ENCODE measurements at places on chromosomes 1 and 21.

DNA sequence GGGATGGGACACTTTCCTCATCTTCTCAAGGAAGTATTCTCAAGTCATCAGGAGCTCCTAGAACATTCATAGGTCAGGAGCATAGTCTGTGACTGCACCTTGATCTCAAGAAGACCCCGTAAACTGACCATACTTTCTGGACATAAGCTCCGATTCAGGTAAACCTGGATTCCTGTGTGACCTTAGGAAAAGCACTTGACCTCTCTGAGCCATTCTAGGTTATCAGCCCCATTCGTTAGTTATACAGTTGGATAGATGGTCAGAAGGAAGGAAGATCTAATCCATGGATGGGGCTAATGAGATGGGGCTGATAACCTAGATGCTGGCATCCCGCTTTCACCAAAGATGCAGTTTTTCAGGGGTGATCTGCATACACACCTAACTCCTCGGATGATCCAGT lies 114.3 kb downstream of the EPHB2 start:
- no peak for DNase-seq

DNA sequence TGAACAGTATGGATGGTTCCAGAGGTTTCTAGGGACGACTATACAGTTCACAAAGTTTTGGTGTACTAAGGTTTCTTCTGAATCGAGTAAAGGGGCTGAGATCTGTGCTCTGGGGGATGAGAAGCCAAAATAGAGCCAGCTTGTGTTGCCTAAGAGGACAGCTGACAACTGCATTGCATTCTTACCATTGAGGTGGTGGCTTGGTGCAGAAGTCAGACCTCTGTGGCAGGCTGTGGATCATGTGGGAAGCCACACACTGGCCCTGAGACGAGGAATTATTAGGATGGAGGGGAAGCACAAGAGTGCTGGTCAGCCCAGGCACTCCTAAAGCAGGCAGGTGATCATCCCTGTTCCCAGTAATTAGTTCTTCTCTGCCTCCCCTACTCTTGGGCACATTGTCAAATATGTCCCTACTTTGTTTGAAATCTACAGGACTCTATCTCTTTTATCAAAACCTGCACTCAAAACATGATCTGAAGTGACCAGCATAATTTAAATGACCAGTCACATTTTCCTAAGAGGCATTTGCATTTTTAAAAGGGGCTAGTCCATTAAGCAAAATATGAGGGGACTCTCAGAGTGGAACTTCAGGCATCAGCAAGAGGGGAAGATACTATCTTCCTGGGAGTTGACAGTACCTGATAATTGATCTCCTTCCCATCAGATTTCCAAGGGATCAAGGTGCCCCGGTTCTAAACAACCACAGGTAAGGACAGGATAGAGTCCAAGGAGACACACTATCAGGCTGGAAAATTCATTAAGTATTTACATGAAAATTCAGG lies at the start of gene FCRLB:
Gene FCRLB (plus strand): TSS at position 589 of the 782 bp plus-strand sequence. CDS start 1,129 bp downstream, outside the sequence.
- no peak for DNase-seq

DNA sequence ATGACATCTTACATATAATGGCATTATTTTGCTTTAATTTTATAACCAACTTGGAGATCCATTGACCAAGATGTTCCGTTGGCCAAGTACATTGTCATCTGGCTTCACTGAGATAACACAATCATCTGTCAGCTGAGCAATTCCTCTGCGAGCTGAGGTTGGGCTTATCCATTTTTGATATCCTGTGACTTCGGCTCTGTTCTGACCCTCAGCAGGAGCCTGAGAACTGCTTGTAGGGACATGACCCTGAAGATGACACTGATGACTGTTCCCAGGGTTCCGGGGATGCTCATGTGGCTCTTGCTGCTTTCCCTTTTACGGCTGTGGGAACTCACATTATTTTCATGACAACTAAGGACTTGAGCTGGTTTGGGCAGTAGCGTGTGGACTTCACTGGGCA lies 51.2 kb downstream of the TLR5 start:
- no peak for DNase-seq

DNA sequence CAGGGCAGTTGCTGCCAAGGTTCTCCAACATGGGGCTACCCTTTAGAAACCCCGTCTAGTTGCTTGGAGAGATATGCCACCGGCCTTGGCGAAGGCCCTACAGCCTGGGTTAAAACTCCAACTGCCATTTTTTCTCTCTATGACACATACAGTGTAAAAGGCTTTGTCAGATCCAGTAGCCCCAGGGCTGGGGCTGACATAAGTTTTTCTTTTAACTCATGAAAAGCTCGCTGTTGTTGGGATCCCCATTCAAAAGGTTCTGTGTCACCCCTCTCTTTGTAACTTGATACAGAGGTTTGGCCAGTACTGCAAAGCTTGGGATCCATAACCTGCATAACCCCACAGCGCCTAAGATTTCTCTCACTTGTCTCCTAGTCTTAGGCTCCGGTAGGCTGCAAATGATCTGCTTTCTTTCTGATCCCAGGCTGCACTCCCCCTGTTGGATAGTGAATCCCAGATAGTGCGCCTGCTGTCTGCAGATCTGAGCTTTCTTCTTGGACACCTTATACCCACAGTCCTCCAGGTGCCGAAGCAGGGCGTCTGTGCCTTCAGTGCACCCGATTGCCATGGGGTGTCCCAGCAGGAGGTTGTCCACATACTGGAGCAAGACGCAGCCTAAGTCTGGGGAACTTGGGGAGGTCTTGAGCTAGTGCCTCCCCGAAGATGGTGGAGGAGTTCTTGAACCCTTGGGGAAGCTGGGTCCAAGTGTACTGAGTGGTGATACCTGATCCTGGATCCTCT lies 406.2 kb downstream of the TGFB2 start:
- DNase-seq = no peak

DNA sequence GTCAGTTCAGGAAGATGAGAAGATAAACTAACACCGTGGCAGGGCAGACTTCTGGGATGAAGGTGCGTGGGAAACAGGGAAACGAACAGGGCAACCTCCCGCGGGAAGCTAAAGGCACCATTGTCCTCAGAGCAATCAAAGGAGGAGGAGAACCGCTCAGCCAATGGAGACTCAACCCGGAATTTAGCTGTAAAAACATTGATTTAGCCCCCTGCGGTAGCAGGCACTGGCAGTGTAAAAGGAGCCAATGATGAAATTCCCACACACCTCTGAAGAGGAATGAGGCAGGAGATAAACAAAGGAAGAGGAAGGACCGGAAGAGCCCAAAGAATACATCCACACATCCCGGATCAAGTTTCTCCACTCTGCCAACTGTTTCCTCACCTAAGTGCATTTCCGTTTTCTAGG lies 19.5 kb downstream of the HLCS start:
- DNase-seq = no peak

DNA sequence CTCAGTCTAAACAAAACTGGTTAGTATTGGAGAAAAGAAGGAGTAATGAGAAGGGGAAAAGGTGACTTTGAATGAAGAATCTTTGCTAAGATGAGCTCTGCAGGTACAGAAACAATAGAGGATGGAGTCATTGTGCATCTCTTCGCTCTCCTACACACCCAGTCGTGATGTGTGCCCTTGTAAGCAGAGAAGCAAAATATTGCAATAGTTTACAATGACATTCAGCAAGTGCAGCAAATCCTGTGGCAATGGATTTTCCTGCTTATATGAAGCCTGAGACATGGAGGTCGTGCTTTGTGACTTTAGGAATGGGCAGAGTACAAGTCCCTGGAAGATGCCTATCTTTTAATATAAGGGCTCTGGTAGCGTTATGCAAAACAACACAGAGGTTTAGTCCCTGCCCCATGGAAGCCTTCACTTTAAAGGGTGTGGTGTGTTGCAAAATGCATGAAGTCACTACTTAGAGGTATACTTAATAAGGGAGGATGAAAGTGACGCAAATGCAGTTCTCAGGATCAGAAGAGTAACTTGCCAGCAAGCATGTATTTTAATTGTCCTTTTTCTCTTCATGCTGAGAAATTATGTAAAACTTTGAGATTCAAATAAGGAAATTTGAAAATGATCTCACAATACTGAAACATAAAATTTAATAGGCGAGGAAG lies 88.0 kb upstream of the IVNS1ABP start:
- no peak for DNase-seq

DNA sequence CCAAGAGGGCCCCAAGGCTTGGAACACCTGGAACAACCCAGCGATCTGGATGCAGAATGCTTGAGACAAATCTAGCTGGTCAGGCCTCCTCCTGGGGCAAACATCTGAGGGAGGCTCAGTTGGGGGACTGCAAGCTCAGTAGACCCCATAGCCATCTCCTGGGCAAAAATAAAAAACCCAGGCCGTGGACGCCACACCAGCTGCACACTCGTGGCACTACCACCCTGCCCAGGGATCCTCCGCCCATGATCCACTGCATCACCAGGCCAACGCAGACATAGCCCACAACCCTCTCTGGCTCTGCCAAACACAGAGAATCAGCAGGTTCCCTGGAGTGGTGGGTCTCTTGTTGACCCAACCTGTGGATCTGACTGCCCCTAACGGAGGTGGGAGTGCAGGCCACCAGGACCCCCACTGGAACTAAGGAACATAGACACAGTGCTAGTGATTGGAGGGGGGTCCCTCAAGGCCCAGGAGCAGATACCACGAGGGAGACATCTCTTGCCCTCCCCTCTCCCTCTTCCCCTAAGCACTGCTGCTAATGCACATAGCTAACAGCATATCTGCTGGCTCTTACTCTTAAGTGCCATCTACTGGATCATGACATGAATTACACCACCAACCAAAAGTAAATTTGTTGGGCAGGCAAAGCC lies 147.2 kb downstream of the CHD1L start:
- DNase-seq = no peak

GRCh38 chr1:112026016-112026415 lies 36.5 kb upstream of the KCND3 start:
- DNase-seq = no peak

DNA sequence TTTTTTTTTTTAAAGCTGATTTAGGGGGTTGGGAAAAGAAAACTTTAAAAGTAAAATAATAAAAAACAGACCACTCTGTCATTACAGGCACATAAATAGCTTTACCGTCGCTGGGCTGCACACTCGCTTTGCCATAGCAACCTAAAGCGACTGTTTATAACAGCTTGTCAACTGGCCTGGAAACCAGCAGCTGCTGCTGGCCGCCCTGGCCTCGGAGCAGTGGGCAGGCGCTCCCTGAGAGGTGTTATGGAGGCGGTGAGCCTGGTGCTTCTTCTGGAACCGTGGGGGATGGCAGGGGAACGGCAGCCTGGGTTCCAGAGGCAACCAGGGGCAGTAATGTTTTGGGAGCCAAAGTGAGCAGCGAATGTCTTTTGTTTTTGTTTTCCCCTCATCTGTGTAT lies 45.7 kb downstream of the ATP2B4 start:
- no peak for DNase-seq

DNA sequence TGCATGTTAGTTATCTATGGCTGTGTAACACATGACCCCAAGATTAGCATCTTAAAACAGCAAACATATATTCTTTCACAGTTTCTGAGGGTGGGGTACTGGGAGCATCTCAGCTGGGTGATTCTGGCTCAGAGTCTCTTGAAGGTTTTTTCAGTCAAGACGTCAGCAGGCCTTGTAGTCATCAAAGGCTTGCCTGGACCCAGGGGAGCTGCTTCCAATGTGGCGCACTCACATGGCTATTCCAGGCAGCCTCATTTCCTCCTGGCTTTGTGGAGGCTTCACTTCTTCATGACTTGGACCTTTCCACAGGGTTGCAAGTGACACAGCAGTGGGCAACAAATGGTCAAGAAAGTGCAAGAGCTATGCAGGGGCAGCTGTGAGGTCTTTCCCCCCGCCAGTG lies 114.7 kb downstream of the ACTL8 start:
- DNase-seq = no peak

DNA sequence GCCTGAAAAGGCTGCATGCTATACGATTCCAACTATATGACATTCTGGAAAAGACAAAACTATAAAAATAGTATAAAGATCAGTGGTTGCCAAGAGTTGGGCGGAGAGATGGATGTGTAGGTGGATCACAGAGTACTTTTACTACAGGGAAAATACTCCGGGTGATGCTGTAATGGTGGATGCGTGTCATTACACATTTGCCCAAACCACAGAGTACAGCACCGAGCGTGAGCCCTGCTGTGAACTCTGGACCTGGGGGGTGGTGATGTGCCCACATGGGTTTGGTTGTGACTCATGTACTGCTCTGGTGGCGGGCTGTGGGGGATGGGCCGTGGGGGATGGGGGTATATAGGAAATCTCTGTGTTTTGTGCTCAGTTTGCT lies 162.7 kb upstream of the COL6A1 start:
- peak; percentile 88 for DNase-seq

DNA sequence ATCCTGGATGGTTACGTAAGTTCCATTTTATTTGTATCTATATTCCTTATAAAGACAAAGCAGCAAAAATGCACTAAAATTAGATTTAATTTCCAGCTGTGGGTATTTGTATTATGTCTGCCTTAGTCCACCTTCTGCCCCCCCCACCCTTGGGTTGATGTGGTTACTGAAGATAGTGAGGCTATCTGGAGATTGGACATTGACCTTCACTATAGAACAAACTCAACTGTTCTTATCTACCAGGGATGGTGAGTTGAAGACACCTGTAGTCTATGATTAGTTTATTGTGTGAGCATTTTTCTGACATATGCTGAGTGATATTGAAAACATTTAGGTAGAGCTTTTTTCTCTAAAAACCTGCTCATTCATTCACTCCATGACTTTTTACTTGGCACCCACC lies 122.2 kb downstream of the NFIA start:
- no peak for DNase-seq

DNA sequence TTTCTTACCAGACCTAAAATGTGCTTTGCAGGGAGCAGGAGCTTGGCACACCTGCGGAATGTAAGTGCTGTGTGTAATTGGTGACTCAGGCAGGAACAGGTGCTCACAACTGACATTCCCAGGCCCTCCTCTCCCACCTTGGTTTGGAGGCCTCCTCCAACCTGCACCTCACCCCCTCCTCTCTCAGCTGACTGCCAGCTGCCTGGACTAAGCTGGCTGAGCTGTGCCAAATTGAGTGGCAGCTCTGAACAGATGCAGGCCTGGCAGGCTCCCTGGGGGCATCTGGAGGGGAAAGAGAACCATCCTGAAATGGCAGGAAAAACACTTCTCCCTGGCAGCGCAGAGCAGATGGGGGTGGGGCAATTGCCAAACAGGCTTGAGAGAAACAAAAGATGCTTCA lies 91.7 kb upstream of the PGBD5 start:
- DNase-seq = no peak

GRCh38 chr1:28910379-28911115 lies 3.8 kb upstream of the EPB41 start:
- no peak for DNase-seq

DNA sequence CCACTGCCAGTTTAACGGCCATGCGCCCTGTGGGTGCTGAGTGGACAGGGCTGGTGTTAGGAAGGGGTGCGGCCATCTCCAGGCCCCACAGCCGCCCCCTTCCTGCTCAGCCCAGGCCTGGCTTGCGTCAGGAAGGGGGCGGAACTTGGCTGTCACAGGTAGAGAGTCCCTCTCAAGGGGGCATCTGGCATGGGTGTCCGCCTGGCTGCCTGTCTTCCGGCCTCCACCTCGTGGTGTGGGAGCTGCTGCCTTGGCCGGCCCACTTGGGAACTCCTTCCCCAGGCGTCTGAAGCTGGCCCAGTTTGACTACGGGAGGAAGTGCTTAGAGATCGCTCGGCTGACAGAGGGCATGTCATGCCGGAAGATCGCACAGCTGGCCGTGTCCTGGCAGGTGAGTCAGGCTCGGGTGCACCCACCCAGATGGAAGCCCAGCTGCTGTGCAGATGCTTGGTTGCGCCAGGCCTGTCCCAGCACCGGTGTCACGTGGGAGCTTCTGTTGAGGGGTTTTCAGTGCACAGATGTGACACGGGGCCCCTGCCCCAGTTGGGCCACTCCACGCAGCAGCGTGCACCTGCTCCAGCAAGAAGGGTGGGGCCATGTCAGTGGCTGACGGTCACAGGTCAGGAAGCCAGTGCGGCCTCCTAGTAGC lies 9.1 kb upstream of the ATAD3B start:
- no peak for DNase-seq

- no peak for DNase-seq
These were observed 203.1 kb downstream of the NFIA start for GRCh38 chr1:61285371-61285885.

- DNase-seq = peak; percentile 64
These were observed 43.6 kb downstream of the C21orf91 start for GRCh38 chr21:17775431-17776126.
